AG09319 (cell line): ENCODE measurements at places on chromosomes 7 and 10.
A peak's percentile ranks its signal among the peaks of the same experiment; 100 is the strongest.

DNA sequence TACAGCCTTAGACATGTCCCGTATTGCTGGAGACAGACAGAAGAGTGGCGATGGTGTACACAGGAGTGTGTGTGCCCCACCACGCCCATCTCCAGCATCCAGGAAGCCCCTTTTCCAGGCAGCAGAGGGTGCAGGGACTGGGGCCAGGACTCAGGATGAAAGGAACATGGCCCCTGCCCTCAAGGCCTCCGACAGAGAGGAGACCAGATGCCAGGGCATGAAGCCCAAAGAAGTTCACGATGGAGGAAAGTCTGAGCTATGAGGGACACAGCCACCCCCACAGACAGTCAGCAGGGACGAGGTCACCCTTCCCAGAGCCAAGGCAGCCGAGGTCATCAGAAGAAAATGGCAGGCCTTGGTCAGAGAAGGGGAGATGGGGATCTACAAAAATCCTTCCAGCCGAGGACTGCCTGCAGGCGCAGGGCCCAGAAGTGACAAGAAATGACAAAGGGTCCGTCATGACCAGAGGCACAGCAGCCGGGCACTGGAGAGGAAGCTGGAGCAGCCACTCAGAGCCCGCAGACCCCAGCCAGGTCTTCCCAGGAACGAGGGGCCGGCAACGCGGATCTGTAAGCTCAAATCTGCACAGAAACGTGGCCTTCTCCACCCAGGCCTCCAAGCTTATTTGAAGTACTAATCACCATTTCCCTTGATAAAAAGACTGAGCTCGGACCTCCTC is 78.7 kb upstream of the PPP2R2D start:
- no peak for DNase-seq

DNA sequence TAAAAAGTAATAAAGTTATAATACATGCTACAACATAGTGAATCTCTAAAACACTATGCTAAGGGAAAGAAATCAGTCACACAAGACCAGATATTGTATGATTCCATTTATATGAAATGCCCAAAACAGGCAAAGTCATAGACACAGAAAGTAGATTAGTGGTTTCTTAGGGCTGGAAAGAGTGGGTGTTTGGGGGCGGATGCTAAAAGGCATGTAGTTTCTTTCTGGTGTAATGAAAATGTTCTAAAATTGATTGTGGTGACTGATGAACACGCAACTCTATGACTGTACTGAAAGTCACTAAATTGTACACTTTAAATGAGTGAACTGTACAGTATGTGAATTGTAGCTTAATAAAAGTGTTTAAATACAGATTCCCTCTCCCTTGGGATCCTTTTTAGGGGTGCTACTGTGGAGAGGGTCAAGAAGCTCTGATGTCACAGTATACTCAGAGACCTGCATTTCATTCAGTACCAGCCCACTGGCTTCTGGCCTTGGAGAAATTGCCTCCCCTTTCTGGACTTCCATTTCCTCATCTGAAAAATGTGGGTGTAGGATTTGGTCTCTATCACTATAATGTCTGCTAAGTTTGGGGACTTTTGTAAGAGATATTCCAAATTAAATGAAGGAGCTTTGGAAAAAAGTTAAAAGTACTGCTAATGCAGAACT is 46.4 kb downstream of the AOAH start:
- no peak for DNase-seq

GRCh38 chr7:73438547-73439409 is 5.2 kb downstream of the FZD9 start:
- DNase-seq: no peak

GRCh38 chr10:71536332-71536731 is 139.6 kb downstream of the CDH23 start:
- DNase-seq: no peak

DNA sequence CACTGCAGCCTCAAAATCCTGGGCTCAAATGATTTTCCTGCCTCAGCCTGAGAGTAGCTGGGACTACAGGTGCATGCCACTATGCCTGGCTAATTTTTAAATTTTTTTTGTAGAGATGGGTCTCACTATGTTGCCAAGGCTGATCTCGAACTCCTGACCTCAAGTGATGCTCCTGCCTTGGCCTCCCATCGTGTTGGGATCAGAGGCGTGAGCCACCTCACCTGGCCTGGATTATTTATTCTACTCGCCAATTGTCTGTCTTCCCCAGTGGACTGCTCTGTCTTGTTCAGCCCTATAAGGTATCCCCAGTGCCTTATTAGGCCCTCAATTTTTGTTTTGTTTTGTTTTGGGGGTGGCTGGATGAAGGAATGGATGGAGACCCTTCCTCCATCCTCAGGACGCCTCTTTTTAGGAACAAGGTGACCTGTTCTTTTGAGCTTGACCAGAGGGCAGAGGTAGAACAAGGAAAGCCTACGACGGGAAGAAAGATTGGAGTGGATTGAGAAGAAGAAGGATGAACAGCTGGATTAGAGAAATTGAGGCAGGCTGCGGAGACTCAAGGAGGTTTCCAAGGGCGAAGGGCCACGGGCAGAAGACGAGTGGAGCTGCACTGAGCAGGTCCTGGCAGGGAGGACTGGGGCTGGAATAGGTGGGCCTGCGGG is 541 bp upstream of the DENND10 start:
- DNase-seq: no peak

DNA sequence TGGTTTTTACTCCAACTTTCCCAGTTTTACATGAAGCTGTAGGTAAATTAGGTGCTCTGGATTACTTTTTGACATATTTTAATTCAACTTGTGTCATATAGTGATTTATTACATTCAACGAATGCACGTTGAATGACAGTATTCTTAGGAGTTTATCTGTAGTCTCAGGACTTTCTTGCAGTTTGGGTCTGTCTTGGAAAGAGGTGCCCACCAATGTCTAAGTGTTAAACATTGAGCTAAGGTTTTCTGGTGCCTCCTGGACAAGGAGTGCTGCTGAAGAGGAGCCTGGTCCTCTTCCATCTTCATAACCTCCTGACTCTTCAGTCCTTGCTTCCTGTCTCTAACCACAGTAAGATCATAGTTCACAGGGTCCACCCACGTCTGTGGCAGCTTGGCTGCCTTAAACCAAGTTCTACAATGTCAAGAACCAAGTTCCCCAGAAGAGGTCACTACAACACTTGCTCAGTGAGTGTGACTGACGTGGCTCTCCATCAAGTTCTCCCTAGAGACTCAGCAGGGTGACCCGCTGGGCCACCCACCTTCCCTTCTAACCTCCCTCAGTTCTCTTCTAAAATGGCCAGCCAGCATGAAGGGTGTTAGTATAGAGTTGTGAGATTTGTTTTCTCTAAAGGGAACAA is 6.1 kb downstream of the NPY start:
- no peak for DNase-seq

DNA sequence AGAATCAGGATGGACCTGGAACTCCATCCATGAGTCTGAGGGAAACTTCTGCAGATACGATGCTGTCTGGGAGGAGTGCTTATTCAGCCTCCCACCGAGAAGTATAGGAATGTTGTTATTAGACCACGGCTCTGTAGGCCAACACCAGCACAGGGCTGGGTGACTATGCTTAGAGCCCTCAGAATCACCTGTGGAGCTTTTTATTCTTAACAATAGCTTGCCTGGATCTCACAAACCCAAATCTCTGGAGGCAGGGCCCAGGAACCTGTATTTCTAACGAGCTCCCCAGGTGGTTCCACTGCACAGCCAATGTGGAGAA is 55.6 kb upstream of the ARID5B start:
- DNase-seq: no peak

DNA sequence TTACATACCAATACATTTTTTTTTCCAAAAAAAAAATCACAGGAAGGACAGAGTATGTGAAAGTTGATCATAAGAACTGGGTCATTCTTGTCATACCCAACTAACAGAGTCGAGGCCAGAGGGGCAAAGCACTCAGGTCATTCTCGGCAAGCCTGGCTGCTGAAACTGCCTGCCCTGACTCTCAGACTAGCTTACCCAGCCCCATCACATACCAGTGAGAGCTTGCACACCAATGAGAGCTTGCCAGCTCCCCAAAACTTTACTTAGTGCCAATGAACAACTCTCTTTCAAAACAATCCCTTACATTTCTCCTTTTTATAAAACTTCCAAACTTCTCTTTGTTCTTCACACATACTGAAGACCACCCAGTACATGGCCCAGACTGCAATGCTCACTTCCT is 48.9 kb downstream of the VOPP1 start:
- DNase-seq: no peak

GRCh38 chr7:27765841-27766240 is 25.9 kb downstream of the TAX1BP1 start:
- no peak for DNase-seq

- DNase-seq: no peak
Measured at GRCh38 chr10:116146372-116147140, 126.5 kb downstream of the GFRA1 start.

GRCh38 chr10:79116801-79117723 is 48.3 kb downstream of the ZMIZ1 start:
- DNase-seq: no peak

DNA sequence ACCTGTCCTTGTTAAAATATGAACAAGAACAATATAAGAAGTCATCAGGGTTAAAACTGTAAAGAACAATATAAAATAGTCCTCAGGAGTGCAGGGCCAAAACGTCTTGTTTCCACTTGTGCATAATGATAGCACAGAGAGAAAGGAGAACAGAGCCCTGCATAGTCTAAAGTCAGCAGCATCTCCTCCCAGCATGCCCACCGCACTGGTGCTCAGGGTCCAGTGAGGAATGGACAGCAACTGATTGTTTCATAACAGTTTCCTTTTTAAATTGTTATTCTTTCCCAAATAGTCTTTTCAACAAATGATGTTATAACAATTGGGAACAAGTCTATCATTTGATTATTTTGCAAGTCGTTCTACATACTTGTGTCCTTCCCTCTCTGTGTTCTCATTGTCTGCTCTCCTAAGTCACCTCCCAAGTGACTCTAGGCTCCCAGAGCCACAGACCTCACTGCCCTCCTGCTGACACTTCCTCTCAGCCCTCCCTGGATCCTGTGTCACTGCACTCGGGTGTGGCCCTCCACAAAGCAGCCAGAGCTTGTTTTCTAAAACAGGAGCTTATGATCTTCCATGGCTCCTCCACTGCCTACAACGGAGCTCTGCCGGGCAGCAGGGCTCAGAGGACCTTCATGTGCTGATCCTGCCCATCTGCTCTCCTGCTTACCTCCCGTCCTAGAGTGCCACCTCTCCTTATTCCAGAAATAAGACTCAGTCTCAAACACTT is 27.6 kb downstream of the COBL start:
- DNase-seq: no peak

GRCh38 chr7:155456738-155457543 is 988 bp upstream of the EN2 start:
- peak; percentile 3 for DNase-seq

GRCh38 chr7:114294036-114294435 is 120.6 kb upstream of the FOXP2 start:
- DNase-seq: no peak

DNA sequence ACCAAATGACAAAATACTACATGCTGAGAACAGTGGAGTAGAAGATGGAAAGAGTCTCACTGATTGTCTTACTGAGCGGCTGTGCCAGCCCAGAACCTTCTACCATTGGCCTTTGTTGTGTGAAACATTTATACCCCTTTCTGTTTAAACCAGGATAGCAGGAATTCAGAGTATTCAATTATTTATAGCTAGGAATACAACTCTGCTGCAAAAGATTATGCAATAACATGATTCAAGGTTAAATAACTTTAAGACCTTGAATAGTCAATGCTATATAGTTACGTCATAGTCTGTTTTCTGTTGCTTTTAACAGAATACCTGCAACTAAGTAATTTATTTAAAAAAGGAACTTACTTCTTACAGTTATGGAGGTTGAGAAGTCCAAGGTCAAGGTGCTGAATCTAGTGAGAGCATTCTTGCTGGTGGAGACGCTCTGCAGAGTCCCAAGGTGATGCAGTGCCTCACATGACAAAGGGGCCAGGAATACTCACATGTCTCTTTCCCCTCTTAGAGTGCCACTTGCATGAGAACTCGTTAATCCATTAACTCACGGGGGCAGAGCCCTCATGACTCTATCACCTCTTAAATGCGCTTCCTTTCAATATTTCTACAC is 371.8 kb downstream of the MDFIC start:
- no peak for DNase-seq

DNA sequence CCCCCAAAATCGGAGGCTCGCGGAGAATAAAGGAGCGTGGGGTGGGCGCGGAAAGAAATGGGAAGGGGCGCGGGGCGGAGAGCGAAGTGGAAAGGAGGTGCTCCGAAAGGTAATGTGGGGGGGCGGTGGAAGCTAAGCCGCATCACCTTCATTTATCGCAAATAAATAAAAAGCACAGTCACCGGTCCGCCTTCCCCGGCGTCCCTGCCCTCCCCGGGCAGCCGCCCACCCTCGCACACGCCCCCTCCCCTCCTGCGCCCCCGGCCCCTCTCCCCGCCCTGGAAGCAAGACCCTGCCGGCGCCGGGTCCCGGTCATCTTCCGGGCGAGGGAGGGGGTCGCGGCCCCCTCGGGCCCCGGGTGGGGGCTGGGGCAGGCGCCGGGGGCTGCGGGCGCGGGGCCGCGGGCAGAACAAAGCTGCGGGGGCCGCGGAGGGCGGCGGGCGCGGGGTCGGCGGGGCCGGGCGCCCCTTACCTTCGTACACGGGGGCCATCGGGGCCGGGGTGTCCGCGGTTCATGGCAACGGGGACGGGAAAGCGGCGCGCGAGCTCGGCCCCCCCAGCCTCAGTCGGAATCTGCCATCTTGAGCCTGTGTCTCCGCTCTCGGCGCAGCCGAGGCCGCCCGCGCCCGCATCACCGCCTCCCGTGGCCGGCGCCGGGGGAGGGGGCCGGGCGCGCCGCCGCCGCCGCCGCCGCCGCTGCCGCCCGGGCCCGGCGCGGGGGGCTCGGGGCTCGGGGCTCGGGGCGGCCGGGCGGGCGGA is 486 bp downstream of the HIPK2 start:
- DNase-seq: no peak

- DNase-seq: no peak
Measured at GRCh38 chr10:23927576-23928325, 281.2 kb upstream of the KIAA1217 start.

- no peak for DNase-seq
Measured at GRCh38 chr10:20948686-20949327, 51.7 kb upstream of the NEBL start.

GRCh38 chr7:31073326-31074119 is 21.4 kb downstream of the ADCYAP1R1 start:
- DNase-seq: no peak

DNA sequence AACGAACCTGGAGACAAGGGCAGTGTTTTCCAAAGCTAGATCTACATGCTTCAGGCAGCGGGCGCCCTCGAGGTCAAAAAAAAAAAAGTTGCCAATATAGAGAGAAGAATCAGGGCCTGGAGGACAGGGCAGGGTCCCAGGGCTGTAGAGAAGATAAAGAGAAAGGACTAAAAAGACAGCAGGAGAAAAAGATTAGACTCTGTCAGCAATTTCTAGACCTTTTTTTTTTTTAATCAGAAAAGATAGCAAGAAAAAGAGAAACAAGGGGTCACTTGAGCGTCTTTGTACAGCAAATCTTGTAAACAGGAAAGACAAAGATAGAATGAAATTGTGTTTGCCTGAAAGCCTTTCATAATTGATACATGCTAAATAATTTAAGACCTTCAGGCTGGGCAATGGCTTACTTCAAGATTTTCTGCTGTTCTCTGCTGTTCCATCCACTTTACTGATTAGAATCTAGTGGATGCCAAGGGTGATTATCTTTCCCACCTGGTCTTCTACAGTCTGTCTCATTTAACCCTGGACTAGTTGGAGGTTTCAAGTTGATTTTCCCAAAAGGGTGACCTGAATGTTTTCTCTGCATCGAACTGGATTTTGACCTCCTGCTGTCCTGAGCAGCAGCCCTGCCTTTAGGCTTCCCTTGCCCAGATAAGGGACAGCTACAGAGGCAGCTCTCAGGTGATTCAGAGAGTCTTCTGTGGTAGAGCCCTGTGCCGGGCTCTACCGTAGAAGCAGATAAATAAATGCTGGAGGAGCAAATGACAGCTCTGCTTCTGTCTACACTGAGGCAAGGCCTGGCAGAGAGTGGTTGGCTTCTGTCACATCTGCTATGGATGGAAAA is 5.1 kb downstream of the LMOD2 start:
- DNase-seq: no peak
